GF-D8 (cell line): ENCODE measurements at places on chromosomes 1 and 21.

DNA sequence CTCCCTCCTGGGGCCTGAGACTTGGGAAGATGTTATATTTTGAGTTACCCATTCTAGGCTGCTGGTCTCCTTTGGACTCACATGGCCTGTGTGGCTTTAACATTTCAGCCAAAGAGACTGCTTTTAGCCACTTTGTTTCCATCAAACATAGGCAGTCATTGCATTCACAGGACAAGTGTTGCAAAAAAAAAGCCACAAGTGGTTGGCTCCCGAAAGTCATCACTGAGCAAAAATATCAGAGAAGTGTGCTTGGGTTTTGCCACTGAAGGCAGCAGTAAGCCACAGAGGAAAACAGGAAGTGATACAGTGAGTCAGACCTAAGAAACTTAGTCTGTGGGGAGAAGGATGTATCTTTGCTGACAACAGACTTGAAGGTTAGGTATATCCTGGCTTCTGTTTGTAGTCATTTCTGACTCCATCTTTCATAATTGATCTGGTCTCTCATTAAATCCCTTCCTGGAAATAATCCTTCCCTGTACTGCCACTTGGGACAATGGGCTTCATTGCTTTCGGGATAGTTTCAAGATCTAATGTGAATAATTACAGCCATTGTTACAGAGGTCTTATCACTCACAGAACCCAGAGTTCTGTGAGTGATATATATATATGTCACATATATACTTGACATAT lies 80.9 kb downstream of the COLGALT2 start:
- peak; percentile 25 for DNase-seq

- no peak for DNase-seq
Observed at GRCh38 chr1:244056577-244056976, 5.5 kb downstream of the ZBTB18 start.

GRCh38 chr1:155967341-155968050 lies 10.9 kb downstream of the ARHGEF2 start:
- DNase-seq: no peak

DNA sequence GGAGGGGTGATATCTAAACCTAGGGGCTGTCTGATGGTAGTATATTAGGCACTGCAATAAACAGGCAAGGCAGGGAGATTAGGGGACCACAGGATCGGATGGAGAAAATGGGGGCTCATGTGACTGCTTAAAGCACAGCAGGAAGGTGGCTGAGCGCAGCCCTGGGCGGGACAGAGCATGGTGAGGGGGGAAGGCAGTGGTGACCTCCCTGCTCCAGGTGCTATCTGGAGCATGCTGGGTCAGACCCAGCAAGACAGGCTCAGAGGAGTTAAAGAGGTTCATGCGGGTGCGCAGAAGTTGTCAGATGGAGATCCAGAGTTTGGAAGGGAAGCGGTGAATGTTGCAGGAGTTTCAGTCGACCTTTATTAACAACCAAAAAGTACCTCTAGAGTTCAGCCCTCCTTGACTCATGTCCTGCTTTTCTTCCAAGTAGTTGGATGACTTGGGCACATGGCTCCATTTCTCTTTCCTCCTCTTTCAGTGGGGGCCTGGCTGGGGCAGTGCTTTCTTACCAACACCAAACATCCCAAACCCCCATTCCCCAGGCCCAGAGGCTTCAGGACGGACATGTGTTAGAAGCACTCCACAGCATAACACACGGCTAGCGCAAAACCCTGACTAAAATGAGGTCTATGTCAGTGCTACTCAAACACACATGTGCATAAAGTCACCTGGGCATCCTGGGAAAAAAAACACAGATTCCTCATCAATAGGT lies 41.5 kb downstream of the CAPN9 start:
- DNase-seq: no peak
